ENCODE measurements at places on chromosomes 12 and 14.

GRCh38 chr12:57404966-57405640 is 25.7 kb downstream of the R3HDM2 start:
- DNase-seq = no peak

DNA sequence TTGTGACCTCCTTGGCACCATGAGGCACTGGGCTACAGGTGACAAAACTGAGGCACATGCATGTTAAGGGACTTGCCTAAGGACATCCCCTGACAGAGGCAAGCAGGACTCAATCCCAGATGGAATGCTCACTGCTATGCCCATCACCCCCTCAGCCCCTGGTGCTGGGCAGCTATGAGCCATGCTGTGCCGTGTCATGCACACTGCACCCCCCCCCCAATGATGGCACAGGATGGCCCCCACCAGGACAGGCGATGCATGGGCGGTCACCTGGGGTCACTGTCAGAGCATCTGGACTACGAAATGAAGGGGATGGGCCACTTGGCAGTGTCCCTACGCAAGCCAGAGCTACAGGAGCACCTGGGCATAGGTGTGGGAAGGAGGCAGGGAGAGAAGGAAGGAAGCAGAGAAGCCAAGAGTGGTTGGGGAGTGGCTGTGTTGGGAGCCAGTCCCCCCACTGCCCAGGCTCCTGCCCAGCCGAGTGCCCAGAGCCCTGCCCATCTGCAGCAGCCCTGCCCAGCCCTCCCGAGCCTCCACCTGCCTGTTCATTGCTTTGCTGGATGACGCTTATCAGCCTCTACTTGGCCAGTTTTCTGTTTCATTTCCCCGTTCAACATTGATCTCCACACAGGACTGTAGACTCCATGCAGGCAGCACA is 84.9 kb upstream of the DIO3 start:
- DNase-seq = no peak

GRCh38 chr14:73738518-73739173 is 24.5 kb upstream of the PNMA1 start:
- DNase-seq = no peak

- no peak for DNase-seq
These were observed 105.2 kb downstream of the BBS10 start for GRCh38 chr12:76242813-76243550.

DNA sequence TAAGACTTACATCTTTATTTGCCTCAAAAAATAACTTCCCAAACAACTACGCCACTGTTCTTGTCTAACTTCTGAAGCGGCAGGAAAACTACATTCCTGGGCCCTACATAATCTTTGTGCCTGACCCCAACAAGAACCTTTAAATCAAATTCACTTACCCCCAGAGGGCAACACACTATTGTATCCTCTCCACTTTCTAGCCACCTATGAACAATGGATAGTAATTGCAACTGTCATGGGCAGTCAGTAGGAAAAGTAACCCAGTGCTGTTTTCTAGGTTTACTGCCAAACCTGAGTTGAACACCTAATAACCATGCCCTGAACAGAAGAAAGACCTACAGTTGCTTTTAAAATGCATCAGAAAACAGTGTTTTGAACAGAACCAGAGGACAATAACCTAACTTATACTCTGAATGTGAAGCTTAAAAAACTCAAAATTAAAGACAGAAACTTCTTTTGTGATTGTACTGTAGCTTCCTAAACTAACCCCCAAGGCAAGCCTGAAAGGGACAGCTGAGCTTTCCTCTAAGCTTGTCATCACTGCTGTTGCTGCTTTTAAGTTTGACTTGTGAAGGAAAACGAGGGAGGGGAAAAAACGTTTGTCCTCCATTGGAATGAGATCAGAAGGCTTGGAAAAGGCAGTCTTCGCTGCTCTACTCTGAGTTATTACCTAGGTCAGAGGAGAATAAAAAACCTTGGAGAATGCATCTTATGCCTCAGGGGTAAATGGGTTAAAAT is 195.7 kb downstream of the SOX5 start:
- no peak for DNase-seq

- no peak for DNase-seq
These were observed 35.4 kb downstream of the DIO3 start for GRCh38 chr14:101596742-101597141.

- DNase-seq = no peak
These were observed 69.8 kb upstream of the IFNG-AS1 start for GRCh38 chr12:67919406-67919805.
